ENCODE measurements at places on chromosomes 2 and 18.

DNA sequence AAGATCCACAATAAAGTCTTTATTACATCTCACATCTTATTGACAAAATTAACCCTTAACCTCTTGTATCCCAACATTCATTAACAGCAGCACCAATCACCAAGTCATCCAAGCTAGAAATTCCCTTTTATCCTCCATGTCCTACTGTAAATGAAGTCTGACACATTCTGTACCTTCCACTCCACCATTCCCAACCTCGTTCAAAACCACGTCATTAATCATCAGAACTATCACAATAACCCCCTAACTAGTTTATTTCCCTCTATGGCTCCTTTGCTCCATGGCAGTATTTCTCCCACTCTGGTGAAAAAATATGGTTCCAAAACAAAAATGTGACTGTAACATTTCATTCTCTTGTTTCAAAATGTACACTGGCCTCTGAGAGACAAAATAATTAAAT, 1626.2 kb downstream of the LRP1B start:
- no peak for DNase-seq

DNA sequence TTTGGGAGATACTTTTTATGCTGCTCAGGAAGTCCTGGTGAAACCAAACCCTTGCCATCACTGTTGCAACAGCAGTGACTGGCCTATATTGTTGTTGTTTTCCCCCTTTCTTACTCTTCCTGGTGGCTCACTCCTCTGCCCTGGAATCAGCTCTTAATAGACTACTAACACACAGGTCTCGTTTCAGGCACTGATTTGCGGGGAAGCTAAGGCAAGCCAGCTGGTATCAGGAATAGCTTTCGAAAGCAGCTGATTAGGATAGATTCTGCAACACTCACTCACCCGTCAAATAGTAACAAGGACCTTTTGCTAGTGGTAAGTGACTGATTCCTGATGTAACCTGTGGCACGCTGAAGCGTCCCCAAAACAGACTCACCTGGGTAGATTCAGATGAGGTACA, 360.4 kb downstream of the PLCL1 start:
- no peak for DNase-seq

GRCh38 chr2:239805043-239805329, 220.2 kb downstream of the NDUFA10 start:
- no peak for DNase-seq

GRCh38 chr2:109231996-109232705, 103.1 kb downstream of the SH3RF3 start:
- DNase-seq, result no peak

DNA sequence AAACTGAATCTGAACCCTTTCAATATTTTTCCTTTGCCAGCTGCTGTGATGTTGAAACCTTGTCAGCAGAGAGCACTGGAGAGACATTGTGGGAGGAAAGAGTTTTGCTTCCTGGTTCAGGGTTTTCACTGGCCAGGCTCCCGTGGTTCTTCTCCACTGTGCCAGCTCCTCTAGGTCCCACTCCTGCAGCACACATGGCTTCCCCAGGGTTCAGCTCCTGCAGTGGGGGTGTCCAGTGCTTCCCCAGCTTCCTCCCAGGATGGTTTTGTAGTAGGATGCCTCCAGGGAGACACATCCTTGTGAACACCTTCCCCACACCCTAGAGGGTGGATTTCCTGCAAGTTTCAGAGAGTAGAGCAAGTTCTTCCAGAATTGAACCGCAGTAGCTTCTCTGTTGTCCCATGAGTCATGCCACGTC, 24.0 kb upstream of the SULT1C3 start:
- no peak for DNase-seq

GRCh38 chr18:73741946-73742345, 405.7 kb downstream of the FBXO15 start:
- DNase-seq, result no peak

DNA sequence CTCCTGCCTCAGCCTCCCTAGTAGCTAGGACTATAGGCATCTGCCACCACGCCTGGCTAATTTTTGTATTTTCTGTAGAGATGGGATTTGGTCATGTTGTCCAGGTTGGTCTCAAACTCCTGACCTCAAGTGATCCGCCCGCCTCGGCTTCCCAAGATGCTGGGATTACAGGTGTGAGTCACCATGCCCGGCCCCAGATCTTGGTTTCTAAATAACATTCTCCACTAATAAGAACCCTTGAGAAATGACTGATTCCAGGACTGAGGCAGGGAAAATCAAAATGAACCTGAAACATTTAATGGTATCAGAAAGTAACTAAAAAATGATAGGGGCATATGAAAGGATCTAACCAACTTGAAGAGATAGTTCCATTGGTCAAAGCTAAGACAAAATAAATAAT, 34.0 kb downstream of the BMPR2 start:
- no peak for DNase-seq

DNA sequence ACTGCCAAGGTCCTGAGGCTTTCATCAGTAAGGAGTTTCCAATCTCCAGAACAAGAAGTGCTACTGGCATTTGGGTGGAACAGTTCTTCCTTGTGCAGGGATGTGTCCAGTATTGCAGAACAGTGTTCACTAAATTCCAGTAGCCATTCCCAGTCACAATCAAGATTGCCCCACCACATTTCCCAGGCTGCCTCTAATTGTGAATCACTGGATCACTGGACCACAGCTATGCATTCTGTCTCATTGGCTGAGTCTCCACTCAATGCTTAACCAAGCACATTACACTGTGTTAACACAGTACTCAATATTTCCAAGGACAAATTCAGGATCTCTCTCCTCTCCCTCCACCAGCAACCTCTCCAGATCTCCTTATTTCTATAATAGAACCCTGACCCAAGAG, 160.2 kb upstream of the CCDC150 start:
- no peak for DNase-seq

DNA sequence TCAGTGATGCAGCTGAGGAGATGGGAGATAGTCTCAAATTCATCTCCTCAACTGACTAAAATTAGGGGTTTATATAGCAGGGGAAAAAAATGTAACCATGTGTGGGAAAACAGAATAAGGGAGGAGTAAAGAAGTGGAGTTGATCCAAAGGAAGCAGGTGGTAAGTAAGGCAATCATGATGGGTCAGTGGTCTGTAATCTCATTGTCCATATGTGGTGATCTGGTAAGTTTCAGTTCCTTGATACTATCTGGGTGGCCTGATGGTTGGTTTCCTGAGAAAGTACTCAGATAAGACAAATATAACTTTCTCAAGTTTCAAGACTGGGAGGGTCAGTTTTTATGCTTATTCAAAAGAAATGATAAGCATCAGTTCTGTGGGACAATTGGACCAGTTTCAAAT, 312.3 kb upstream of the KCNJ3 start:
- DNase-seq, result no peak

DNA sequence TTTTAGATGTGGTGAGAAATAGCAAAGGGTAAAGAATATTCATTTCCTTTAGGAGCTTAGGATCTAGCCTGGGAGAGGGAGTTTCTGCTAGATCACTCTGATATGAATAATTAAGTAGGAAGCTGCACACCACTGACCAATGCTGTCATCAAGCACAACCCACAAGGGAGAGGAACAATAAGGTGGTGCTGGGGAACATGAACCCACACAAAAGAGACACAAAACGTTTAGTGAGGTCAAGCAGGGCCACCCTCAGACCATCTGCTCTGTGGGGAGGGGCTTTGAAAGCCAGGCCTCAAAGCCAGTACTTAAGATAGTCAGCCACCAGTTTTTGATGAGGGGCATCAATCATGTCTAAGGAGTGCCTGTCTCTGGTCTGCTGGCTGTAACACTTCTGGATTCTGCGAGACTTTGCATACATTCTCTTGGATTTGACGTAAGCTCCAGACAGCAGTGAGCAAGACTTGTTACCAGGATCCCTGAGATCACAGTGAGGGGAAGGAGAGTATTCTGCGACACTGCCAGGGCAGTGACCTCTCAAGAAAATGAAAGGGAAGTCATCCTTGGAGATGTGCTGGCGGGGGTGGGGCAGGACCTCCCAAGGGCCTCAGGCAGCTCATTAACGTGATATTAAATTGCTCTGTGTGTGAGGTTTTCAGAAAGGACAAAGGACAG, 127.0 kb downstream of the CCBE1 start:
- DNase-seq, result no peak

DNA sequence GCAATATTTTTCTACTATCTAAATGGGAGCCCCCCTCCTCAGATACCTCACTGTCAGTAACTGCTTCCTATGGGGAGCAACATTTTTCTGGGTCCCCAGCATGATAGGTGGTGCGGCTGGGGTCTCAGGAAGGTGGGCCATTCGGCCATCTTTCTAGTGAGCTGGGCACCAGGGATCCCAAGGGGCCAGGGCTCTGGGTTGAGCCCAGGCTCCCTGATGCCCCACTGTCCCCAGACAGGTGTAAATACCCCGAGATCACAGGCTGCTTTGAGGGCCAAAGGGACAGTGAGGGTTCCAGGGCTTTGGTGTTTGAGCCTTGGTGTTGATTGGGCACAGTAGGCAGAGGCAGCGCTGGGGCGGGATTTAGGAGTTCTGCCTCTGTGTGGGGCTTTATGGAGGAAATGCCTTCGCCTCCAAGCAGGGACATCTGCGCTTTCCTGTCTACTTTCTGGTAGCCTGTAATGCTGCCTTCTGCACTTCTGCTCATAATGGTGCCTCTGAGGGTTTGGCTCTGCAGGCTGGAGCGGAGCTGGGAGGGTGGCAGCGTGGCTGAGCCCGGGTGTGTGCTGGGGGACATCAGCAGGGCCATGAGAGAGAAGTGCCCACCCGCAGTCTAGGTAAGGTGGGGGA, 5.3 kb downstream of the ITM2C start:
- no peak for DNase-seq

- DNase-seq, result no peak
Measured at GRCh38 chr18:56637711-56638231, 621 bp downstream of the TXNL1 start.

DNA sequence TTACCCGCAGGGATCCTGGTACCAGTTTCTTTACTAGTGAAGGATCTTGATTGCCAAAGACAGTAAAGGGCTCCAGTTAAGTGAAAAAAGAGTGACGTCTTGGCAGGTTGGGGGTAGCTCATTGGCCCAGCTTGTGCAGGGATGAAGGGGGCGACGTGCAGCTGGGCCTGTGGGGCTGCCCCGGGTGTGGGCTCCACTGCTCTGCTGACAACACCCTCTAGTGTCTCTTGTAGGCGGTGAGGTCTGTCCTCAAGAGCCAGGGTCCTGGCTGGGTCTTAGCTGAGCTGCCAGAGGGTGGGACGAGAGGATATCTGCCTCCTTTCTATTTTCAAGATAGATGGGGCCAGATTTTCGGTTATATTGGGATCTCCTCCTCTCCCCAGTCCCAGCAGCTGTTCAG, 6.1 kb downstream of the ARHGEF4 start:
- no peak for DNase-seq

Measured in NCI-H187 (cell line).